NCI-H2029 treated with DMSO at 0.1 percent for 48 hours (cell line): ENCODE measurements at places on chromosomes 13 and 19.

GRCh38 chr13:60242043-60242595 is 78.4 kb upstream of the DIAPH3 start:
- DNase-seq = no peak

DNA sequence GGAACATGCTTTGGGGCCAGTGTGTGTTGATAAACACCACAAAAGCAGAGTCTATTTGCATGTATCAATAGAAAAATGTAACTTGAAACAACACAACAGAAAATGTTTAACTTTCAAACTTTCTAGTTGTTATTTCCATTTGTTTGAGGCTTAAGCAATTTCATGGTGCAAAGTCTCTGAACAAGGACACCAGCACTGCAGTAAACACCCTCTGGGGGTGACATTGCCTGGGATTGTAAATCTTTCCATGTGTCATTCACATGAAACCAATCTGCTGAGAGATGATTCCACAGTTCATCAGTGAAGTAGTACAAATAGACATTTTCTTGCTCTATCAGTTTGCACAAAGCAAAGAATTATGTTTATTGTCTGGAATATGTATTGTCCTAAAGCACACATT is 124.5 kb downstream of the ITGBL1 start:
- no peak for DNase-seq

DNA sequence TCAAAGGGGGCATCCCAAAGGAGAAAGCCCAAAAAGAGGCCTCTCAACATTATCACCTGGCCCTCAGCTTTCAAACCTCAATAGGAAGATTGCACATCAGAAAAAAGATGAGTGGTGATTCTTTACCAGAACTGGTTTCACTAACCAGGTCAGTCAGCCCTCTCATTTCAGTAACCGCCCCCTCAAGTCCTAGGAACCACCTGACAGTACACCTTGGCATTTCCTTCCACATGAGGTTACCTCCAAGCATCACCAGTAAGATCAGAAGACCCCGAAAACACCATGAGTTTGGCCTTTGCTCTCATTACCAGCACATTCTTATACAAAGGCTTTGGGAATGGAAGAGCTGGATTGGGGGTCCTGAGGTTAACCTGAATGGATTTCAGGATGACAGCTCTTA is 200.5 kb downstream of the SUCLA2 start:
- DNase-seq = no peak

GRCh38 chr19:58575183-58576041 is 2.3 kb upstream of the MZF1 start:
- DNase-seq = no peak

GRCh38 chr13:112658808-112659207 is 31.0 kb upstream of the ATP11A start:
- DNase-seq = no peak

DNA sequence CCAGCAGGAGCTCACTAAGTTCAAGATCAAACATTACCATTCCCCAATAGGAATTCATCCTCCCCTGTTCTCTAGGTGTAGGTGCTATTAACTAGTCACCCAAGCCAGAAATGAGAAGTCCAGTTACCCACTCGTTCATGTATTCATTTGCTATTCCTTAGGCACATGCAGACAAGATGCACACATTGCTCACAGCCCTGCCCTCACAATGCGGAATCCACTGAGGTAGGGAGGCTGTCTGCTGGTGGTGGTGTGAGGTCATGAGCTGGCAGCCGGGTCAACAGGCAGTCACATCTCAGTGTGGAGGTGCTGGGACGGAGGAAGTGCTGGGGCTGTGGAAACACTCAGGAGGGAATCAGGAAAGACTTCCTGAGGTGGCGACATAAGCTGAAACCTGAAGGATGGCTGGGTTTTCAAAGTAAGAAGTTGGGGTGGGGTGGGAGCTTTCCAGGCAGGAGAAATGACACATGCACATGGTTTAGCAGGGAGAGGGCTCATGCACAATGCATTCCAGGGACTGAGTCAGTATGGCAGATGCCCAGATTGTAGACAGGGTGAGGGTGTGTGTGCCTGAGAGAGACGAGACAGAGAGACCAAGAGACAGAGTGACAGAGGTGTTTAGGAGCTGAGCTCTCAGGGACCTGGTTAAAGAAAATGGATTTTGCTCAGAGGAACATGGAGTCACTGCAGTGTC is 117.6 kb downstream of the USP12 start:
- DNase-seq = no peak

DNA sequence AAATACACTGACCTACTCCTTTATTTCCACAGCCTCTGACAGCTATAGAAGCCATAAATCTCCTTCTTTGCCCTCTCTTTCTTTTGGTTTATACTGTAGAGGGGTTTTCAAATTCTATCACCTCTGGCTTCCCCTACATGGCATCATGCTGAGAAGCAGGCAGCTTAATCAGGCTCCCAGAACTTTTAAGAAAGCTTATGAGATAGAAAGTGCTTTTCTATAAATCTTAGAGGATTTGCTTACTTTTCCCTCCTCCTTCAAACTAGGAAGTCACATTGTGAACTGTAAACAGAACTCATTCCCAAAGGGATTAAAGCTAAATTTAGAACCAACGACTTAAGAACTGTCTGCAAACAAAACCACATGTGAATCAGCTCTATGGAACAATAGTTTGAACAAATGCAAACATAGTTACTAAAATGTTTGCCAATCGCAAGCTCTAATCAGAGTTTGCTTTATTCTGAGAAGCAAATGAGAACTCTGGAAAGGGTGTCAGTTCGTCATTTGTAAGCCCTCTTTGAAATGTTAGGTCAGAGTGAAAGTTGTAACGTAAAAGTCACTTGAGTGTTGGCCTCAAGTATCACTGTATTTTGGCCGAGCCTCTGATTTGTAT is 344.1 kb downstream of the RFC3 start:
- no peak for DNase-seq

DNA sequence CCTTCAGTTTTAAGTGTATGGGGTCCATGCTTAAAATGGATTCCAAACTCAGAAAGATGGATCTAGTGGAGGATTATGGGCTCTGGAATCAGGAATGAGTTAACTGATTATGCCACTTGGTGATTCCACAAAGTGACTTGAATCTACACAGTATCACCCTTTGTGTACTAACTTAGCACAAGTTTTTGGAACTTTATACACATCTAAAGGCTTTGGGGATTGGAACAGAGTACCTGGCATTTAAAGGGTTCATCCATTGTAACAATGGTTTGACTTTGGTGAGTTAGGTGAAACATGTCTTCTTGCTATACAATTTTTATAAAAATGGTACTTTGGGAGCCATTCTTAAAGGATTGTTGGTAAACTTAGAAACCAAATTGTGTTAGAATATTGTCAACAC is 1.1 kb downstream of the RPL21 start:
- DNase-seq = no peak

DNA sequence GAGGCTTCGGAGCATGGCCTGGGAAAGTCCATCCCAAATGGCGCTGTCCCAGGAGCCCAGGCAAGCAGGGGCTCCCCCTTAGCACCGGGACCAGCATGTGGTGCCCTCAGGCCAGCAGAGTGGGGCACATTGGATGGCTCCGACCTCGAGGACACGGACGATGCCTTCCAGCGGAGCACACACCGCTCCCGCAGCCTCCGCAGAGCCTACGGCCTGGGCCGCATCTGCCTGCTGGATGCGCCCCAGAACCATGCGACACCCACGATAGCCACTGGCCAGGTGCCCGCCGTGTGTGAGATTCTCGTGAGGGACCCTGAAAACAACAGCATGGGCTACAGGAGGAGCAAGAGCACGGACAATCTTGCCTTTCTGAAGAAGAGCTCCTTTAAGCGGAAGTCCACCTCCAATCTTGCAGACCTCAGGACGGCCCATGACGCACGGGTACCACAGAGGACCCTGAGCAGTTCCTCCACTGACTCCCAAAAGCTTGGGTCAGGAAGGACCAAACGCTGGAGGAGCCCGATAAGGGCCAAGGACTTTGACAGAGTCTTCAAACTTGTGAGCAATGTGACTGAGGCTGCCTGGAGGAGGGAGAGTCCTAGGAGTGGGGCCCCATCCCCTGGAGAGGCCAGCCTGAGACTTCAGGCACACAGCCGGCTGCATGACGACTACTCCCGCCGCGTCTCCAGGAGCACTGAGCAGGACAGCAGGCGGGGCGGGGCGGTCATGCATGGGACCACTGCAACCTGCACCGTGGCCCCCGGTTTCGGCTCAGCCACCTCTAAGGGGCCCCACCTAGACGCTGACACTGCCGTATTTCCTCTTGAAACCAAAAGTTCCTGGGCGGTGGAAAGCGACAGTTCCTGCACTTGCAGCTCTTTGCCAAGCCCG is 63.1 kb downstream of the SPATA13 start:
- no peak for DNase-seq

DNA sequence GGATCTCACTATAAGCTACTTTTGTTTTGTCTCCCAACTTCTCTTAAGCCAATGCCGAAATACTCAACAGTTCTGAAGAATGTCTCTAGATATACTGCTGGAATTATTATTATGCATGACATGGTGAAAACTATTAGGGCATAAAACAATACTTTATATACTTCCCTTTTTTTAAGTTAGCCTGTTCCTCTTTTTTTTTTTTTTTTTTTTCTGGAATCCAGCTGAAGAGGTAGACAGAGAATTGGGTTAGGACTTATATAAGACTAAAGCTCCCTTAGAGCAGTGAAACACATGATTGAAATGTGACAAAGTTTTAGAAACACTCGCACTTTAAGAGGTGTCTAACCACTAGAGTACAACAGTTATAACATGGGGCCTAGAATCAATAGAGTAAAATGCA is 850.9 kb upstream of the PCDH9 start:
- no peak for DNase-seq

DNA sequence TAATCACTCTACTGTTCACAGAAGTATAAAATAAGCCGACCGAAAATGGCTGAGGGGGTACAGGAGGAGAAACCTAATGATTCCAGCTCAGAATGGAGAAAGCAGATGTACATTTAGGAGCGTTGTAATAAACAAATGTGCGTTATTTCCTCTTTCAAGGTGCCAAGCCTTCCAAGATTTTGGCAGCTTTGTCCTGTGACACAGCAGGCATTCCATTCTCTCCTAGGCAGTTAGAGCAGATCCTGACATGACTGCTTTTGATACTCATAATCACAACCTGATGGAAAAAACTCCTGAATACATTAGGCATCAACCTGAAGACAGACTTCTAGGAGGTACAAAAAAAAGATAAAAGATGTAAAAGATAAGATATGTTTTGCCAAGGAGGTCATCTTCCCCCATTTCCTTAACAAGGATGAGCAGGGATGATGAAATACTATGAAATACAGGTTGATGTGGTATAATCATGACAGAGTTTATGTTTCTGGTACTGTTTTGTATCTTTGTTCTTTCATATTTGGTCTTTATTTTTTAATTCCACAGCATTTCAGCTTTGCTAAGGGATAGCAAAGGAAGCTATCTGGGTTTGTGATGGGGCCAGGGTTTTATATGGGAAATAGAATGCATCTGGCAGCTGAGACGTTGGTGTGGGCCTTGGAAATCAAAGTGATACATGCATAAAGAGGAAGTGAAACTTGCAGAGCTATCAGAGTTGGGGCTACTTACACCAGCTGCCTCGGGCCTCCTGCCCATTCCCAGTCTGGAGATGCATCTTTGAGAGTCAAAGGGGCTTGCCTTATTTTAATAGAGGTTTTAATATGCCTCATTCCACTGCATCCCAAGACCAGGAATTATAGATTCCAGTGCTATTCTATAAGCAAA is 222.5 kb downstream of the OXGR1 start:
- no peak for DNase-seq

GRCh38 chr19:38384209-38385027 is 3.4 kb downstream of the GGN start:
- no peak for DNase-seq

DNA sequence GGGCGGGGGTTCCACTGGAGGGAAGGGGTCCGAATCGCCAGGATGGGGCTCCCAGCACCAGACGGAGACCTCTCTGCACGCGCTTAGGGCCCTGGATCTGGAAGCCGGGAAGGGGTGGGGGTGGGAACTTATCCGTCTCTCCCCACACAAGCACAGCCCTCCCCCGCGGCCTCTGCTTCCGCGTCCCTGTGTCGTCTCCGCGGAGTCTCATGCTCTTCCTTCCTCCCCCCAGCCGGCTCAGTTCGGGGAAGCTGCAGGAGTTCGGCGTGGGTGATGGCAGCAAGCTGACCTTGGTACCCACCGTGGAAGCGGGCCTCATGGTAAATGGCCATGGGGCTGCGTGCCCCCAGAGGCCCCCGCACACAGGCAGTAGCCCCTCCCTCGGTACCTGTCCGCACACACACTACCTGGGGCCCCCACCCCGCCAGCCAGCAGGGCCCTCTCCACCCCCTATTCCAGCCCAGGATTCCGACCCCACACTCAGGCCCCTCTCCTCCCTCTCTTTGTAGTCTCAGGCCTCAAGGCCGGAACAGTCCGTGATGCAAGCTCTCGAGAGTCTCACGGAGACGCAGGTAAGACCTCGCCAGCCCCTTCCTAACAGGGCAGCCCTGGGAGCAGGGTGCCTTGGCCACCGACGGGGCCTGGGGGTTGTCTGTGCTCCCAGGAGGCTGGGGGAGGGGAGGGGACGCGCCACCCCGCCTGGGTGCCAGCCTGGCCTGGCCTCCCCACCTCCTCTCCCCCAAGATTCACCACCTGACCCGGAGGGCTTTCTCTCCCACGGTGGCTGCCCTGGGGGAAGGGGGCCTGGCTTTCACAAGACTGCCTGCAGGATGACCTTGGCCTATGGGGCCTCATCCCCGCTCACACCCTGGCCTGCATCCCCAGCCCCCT is 3.2 kb downstream of the MIDN start:
- no peak for DNase-seq

DNA sequence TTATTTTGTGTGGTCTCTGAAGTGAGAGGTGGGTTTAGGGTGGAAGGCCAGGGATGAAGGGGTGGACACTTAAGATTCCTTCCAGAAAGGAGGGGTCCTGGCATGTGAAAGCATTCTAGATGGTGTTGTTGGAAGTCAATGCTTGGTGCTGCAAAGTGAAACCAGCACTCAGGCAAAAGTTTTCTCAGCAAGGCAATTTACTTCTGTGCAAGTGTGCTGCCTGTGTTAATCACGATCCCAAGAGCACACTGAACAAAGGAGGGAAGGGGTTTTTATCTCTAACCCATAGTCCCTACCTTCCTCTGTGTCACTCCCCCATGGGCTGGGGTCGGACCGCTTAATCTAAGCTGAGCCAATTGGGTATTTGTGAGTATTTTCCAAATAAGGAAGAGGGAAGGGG is 1.3 kb downstream of the ZNF134 start:
- no peak for DNase-seq

DNA sequence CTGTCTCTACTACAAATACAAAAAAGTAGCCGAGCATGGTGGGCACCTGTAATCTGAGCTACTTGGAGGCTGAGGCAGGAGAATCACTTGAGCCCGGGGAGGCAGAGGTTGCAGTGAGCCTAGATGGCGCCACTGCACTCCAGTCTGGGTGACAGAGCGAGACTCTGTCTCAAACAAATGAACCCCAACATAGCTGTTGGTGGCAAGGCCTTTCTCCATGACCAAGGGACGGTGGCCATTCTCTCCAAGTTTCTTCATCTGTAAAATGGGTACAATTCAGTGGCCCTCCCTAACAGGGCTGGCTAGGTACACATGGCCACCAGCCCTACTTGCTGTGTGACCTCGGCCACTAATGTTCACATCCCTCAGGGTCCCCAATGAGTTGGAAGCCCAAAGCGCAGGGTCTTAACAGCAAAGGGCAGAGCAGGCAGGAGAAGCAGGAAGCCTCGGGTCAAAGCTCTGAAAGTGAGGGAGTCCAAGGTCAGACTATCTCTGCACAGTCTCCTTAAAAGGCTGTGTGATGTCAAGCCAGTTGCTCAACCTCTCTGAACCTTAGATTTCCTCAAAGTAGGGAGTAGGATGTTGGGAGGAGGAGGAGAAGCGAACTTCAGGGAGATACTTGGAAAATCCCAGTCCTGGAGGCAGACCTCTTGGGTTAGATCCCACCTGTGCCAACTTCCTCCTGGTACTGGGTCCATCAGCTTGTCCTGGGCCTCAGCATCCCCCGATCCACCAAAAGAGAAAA is 2.7 kb downstream of the JUND start:
- DNase-seq = no peak
